NCI-H146 (cell line): ENCODE measurements at places on chromosomes 3 and 15.
A peak's percentile ranks its signal among the peaks of the same experiment; 100 is the strongest.

GRCh38 chr3:139897759-139898158, 37.2 kb upstream of the CLSTN2 start:
- no peak for DNase-seq

- peak; percentile 24 for DNase-seq
Measured at GRCh38 chr3:136882571-136882970, 20.6 kb downstream of the NCK1 start.

DNA sequence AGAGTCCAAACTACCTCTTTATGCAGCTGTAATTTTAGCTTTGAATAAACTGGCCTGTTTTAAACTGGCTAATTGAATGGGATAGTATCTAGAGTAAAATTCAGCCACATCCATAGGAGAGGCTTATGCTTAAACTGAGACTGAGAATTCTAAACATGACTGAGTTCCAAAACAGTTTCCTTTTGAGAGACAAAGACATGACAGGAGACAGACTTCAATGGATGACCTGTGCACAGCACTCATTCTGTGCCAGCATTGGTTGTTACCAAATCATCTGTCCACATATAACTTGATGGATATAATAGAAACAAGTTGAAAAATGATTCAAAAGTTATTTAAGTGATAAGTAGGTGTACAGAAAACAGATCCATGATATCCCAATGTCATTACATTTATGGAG, 20.9 kb downstream of the IL12A start:
- no peak for DNase-seq

- DNase-seq: peak; percentile 82
Measured at GRCh38 chr3:19226479-19226878, 78.2 kb downstream of the KCNH8 start.

DNA sequence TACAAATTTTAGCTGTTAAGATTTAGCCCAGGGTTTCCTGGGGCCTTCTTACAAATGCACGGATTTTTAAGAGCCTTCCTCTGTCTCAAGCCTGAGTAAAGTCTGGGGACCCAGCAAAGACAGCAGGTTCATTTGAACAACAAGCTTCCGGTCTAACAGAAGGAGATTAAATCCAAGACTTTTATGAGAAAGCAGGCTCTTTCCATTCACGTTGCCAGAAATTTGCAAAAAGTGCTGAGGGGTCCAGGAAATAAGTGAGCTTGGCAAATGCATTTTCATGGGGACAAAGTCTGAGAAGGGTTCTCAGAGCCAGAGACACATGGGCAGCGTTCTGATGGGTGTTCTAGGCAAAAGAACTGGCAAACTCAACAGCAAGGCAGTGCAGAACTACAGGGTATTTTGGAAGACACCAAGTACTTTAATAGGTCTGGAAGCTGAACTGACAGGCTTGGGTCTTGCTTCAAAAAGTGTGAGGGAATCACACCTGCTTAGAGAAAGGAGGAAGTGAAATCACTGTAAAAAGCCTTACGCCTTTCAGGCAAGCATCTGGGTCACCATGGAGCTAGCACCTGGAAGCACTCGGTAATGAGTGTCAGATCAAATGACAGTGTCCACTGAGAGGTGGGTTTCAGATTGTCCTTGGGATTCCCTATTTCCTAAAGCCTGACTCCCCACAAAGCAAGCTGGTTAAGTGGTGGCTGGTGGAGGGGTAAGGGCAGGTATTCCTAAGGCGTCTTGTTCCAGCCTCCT, 115.8 kb upstream of the ARHGEF3 start:
- peak; percentile 66 for DNase-seq

DNA sequence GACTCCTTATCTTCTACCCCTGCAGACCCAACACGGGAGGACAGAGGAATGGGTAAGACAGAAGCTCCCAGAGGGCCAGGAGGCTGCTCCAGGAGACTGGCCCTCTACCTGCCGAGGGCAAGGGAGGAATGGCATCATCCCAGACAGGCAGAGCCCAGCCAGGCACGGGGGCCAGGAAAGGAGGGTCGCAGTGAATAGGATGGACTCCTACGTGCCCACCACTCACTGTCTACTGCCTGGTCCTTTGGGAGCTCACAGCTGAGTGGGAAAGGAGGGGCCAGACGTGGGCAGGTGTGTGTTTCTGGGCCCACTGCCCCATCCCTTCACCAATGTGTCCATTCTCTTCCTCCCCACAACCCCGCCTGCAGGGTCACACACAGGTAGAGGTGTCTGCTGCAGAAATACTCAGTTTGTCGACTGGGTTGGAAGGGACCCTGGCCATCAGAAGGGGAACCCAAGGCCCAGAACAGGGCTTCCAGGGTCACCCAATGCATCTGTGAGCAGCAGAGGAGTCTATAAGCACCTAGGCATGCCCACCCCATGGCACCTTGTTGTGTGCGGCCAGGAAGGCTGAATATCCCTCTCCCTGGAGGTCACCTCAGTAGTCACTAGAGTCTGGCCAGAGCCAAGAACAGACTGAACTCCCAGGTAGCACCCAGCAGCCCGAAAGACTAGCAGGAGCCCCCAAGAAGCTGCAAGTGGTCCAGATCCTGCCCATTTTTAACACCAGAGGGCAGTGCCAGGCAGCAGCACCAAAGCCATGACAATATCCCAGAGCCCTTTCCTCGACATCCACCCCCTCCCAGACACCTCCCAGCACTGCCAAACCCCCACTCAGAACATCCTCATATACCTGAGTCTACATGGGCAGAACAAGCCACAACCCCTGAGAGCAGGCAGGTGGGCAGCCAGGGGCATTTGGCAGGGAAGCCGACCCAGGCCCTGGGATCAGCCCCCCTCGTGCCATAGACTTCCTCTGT, 24.0 kb downstream of the TKT start:
- no peak for DNase-seq

GRCh38 chr15:60843482-60843881, 364.5 kb upstream of the ICE2 start:
- DNase-seq: no peak

DNA sequence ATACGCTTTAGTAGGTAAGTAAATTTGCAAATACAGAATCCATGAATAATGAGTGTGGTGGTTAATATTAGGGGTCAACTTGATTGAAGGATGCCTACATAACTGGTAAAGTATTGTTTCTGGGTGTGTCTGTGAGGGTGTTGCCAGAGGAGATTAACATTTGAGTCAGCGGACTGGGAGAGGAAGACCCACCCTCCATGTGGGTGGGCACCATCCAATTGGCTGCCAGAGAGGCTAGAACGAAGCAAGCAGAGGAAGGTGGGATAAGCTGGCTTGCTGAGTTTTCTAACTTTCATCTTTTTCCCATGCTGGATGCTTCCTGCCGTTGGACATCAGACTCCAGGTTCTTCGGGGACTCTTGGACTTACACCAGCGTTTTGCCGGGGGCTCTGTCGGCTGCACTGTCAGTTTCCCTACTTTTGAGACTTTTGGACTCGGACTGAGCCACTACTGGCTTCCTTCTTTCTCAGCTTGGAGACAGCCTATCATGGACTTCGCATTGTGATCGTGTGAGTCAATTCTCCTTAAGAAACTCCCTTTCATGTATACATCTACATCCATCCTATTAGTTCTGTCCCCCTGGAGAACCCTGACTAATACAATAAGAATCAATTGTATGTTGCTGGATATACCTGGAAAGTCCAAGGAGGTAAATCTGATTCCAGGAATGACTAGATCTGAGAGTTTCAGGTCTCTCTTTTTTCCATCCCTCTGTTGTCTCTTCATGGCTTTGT, 25.8 kb upstream of the NEDD4 start:
- DNase-seq: no peak

- DNase-seq: no peak
Measured at GRCh38 chr3:18789734-18790133, 358.6 kb upstream of the KCNH8 start.
